ENCODE measurements at places on chromosomes 6 and 20. TPM values are rescaled to one million over a fixed set of nuclear protein-coding genes. Genes with fewer than 3 reads are reported as not detected.

The CASS4 gene
- polyA plus RNA-seq, result not detected

The KCNG1 gene
- polyA plus RNA-seq, result 0.93 TPM

The CAGE1 gene
- polyA plus RNA-seq, result not detected

The WFDC12 gene
- not detected for polyA plus RNA-seq

The OR2J3 gene
- not detected for polyA plus RNA-seq

The SLC22A3 gene
- polyA plus RNA-seq, result 0.34 TPM

The MOG gene
- polyA plus RNA-seq, result 1.7 TPM

Data from Purkinje cell (primary cell).